ENCODE measurements at places on chromosomes 16 and 17.

DNA sequence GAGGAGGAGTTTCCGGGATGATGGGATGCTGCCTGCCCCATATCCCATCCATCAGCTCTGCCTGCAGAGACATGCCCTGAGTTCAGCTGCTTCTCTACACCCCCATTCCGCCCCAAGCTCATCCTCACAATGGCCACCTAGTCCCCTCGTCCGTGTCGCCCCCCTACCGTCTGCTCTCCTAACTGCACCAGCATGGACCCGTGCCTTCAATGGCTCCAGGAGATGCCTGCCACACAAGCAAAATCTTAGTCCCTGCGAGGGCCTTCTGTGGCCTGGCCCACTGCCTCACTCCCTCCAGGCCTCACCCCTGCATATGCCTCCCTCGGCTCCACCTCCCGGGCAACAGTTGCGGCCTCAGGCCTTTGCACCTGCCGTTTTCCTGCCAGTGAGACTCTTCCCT is 1.8 kb upstream of the TELO2 start:
- no peak for DNase-seq

DNA sequence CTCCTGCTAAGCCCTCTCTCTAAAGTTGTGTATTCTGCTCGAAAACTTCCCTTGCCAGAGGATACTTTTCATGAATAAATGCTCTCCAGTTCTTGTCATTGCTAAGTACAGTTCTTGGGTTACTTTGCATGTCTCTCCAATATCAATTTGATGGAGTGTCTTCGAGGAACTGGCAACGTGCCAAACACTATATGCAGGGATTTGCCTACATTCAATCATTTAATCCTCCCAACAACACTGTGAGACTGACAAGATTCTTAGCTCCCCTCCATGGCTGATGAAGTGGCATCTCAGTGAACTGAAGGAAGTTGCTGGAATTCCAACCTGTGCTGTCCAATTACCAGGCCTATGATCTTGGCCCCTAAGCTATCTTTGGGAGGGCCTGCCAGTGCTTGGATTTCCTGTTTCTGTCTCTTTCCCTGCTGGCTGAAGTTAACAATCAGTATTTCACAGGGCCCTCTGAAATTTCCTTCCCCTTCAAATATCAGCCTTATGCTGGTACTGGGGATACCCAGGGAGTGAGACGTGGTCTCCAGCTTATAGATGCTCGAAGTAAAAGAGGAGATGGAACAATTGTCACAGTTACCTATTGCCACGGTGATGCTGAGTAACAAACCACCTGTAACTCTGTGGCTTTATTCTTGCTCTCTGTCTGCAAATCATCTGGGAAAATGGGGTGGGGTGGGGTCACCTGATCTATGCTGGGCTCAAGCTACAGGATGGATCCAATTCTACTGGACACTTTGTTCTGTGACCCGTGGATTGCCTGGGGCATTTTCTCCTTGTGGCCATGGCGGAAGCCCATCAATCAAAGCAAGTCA is 19.4 kb upstream of the CRISPLD2 start:
- DNase-seq: peak; percentile 12

GRCh38 chr17:57357830-57358430 is 101.6 kb downstream of the MSI2 start:
- DNase-seq: no peak

- DNase-seq: peak; percentile 94
Observed at GRCh38 chr16:88700636-88701482, 5.3 kb downstream of the RNF166 start.

DNA sequence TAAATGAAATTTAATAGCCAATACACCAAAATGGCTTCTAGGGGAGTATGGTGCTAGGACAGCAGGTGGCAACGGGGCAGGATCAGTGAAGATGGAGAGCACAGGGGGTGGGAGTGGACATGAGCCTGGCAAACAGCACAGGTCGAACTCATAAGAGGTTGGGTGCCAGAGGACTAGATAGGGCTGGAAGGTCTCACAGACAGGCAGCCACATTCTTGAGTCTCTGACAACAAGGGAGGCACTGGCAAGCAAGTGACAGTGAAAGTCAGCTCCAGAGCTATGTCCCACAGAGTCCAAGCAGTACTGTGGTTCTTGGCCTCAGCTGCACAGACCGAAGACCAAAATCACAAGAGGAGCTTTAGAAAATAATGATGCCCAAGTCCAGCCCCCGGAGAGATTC is 61.2 kb downstream of the USP31 start:
- DNase-seq: no peak

DNA sequence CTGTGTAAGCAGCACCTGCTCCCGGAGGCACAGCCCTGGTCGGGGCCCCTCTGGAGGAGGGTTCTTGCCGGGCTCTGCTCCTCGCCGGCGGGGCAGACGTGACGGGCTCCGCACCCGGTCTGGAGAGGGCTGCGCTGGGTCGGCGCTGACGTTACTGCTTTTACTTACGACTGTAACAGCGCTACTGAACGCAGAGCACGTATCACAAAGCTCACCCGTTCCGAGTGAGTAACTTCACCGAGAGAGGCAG is 1.3 kb upstream of the RAB40C start:
- DNase-seq: peak; percentile 57

GRCh38 chr17:17822189-17822588 is 14.6 kb downstream of the SREBF1 start:
- DNase-seq: peak; percentile 82

DNA sequence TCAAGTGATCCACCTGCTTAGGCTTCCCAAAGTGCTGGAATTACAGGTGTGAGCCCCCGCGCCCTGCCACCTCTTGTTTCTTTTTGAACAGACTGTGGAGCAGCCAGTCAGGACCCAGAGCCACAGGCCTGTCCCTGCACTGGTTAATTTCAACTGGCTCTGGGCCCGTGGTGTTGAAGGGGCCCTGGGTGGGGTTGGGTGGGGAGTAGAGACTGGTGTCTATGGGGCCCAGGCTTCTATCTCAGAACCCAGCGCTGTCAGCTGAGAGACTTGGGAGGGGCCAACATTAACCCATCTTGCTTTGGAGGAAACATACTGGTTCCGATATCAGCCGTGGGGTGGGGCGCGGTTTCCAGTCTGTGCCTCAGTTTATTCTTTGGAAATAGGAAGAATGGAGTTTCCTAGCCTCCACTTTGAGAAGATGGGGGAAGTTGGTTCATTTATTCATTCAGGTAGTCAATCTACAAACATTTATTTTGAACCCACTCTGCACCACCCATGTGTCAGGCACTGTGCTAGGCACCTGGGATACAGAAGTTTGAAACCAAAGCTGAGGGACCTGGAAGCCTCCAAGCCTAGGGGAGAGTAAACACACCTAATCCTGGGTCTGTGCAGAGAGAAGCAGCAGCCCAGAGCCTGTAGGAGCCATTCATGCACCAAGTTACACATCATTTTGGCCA is 15.5 kb upstream of the SLC4A1 start:
- DNase-seq: no peak

DNA sequence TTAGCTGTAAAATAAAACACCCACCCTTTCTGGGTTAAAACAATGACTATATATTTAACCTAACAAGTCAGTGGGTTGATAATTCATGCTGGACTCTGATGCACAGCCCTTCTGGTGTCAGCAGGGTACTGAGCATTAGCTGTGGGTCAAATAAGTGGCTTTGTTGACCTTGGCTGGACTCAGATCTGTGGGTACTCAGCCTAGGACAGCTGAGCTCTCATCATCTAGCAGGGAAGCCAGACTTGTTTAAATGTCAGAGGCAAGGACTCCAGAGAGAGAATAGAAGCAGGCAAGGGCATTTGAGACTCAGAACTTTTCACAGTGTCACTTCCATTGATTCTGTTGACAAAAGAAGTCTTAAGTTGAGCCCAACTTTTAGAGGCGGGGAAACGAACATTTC is 1063.8 kb upstream of the CDH8 start:
- no peak for DNase-seq

- peak; percentile 79 for DNase-seq
Observed at GRCh38 chr17:7440113-7440833, 961 bp downstream of the FGF11 start.

DNA sequence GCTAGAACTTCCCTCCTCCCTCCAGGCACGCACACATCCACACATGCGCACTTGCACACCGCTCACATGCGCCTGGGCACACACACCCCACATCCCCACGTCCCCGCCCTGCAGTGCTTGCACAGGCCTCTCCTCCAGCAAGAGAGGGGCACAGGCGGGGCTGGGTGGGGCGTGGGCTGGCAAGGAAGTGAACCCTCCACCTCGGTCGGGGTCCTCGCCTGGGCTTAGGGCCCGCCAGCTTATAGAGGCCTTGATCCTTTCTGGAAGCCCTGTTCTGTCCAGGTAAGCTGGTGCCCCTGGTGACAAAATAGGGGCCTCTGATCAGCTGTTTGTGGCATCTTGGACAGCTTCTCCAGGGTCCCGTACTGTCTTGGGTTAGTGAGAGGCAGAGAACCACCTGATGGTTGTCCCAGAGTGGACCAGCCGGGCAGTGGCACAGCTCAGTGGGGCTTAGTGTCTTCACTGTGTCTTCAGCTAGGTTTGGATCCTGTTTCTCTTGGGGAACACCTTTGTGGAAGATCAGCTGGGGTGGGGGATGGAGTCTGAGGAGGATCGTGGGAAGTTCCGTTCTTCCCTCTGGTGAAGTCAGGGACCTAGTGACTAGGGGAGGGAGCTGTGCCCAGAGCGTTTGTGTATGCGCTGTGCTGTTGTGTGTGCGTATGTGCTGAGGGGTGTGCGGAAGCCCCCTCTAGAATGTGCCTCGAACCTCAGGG is 12.1 kb downstream of the TBX4 start:
- no peak for DNase-seq

DNA sequence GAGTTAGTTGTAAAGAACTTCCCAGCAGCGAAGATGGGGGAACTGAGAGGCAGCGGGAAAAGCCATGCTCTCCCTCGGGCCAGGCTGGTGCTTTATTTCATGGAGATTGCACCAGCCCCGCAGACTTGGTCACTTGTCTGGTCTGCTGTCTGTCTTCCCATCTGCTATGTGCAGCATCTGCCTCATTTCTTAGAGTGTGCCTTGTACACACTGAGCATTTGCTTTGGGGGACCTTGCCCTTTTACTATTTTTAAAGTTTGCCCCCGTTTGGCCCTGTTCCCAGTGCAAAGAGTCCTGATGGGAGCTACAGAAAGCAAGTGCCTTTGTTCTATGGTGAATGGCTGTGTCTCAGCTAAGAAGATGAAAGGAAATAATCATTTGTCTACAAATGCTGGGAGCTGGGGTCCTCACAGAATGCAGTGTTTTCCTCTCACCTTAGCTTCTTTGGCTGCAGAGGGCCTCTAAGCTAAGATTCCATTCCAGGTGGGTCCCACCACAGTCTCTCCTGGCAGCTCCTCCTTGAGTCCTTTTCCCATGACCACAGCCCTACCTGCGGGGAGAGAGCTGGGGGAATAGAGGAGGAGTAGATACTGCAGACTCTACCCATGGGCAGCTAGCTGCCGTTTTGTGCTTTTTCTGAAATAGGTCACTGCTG is 25.1 kb upstream of the CNOT1 start:
- DNase-seq: no peak

- peak; percentile 15 for DNase-seq
Observed at GRCh38 chr17:3972931-3973330, 8.7 kb upstream of the ATP2A3 start.

GRCh38 chr16:76222853-76223252 is 54.3 kb upstream of the CNTNAP4 start:
- DNase-seq: no peak

DNA sequence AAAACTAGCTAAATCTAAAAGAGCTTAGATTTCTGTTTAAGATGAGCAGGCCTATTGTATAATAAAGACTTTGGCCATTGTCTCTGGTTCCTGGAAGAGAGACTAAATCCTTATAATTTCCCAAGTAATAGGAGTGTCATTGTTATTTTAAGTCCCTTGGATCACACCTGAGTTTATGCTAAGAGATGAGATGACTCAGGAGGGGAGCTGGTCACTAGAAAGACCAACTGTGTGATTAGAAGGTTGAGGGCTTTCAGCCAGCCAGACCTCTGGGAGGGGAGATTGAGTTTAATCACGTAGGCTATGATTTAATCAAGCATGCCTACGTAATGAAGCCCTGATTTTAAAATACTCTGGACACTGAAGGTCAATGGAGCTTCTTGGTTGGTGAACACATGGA is 156.9 kb upstream of the C17orf78 start:
- DNase-seq: no peak

DNA sequence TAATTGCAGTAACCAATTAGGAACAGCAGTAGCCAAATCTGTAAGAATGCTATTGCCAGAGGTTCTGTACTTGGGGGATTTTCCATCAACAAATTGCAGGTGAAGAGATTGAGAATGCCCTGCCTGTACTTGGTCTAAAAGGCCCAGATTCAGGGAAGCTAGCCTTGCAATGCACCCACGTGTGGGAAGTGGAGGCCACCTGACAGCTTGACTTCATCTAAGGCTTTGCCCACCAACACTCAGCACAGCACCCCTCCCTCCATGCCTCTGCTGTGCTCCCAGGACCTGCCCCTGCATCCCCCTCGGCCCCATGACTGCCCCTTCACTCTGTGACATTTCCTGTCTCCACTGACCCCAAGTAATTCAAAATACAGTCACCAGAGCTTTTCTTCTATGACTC is 79.1 kb upstream of the CDH5 start:
- no peak for DNase-seq

DNA sequence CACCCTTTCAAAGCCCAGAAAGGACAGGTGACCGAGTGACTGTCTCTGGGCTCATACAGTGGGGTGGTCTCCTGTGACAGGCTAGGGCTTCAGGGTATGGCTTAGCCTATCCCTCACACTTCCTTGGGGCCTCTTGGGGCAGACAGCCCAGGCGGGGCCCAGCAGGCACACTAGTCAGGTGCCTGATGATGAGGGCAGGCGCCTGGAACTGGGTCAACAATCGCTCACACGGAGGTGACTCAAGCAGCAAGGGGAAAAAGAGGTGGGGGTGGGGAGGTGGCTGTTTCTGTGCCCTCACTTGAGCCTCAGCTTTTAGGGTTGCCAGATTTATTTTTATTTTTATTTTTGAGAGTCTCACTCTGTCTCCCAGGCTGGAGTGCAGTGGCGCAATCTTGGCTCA is 6.4 kb upstream of the GRN start:
- DNase-seq: no peak

- DNase-seq: no peak
Observed at GRCh38 chr16:67730326-67730725, 11.2 kb upstream of the GFOD2 start.

GRCh38 chr16:73171901-73172240 is 123.9 kb upstream of the ZFHX3 start:
- DNase-seq: no peak

GRCh38 chr17:74729866-74730265 is 7.2 kb upstream of the RAB37 start:
- DNase-seq: no peak

- DNase-seq: no peak
Observed at GRCh38 chr17:68853036-68853435, 102.2 kb downstream of the ABCA8 start.

GRCh38 chr16:86343027-86343795 is 167.1 kb upstream of the FOXF1 start:
- DNase-seq: peak; percentile 63

DNA sequence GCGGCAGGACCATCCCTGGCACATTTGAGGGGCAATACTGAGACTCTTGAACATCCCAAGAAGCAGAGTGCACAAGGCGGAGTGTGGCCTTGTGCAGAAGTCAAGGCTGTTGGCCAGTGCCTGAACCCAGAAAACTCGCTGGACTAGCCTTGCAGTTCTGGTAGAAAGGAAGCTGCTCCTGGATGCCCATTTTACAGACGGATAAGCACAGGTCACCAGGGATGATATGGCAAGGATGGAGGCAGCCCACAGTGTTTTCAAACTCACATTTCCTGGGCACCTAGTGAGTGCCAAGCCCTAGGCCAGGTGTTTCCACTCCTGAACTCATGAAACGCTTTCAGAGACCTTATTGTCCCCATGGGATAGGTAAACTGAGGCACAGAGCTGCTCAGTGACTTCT is 1.7 kb upstream of the MAP2K3 start:
- no peak for DNase-seq
